ENCODE measurements at places on chromosomes 12 and 14.

DNA sequence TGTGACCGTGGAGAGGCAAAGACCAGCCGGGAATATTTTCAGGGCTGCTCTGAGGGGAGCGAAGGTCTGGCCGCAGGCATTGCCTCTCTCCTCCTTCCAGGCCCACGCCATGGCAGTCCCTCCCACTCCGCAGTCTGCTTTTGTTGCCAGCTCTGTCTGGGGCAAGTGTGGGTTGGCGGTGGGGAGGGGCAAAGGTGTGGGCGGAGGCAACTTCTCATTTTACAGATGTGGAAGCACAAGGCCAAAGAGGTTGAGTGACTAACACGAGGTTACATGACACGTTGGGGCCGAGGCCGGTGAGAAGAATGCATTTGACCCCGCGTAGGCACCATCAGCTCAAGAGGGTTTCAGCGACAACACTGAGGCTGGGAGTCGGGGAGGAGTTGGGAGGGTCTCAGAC is 6.1 kb upstream of the FAIM2 start:
- DNase-seq = peak; percentile 39

GRCh38 chr12:117169548-117169947 is 20.7 kb downstream of the FBXO21 start:
- no peak for DNase-seq

- no peak for DNase-seq
These were observed 31.4 kb downstream of the TMEM233 start for GRCh38 chr12:119624966-119625365.

- no peak for DNase-seq
These were observed 15.2 kb upstream of the CSRNP2 start for GRCh38 chr12:51098611-51099010.

DNA sequence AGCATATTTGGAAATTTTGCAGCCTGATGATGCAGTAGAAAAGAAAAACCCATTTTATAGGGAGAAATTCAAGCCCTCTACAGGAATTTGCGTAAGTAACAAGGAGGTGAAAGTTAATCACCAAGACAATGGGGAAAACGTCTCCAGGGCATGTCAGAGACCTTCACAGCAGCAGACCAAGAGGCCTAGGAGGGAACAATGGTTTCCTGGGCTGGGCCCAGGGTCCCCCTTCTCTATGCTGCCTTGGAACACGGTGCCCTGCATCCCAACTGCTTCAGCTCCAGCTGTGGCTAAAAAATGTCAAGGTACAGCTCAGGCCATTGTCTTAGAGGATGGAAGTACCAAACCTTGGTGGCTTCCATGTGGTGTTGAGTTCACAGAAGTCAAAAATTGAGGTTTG is 6.5 kb upstream of the KRT6C start:
- no peak for DNase-seq

- DNase-seq = no peak
These were observed 45.8 kb upstream of the BATF start for GRCh38 chr14:75476274-75476995.

- DNase-seq = no peak
These were observed 615 bp downstream of the TARBP2 start for GRCh38 chr12:53501615-53502181.

DNA sequence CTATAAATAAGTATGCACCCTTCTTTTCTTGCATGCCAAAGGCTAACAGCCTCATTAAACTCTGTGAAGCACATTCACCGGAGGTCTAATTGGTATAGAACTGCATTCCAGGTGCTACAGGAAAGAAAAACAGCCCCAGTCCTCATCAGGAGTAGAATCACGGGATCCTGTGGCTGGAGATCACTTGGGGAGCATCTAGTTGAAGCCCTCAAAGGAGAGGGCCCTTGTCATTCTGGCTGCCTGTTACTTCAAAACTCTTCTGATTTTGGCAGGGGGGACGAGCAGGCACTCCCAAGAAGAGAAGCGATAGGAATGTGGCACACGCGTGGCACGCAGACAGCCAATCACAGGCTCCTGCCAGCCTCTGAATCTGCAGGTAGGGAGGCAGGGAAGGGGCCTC is 154.4 kb downstream of the TTC7B start:
- DNase-seq = no peak

DNA sequence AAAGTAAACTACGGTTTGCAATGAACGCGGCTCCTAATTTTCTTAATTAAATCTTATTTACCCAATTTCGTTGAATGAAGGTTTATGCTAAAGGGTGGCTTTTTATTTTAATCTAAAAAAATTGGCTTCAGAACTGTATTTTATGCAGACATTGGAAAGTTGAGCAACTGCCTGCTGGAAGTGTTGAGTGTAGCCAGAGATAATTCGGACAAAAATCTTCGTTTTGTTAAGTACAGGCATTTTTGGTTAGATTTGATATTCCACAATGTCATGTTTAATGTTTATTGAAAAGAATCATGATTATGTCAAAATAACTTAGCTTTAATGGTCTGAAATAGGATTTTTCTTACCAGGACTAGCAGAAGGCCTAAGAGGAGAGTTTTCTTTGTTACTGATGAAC is 875 bp downstream of the IRAK3 start:
- DNase-seq = no peak

DNA sequence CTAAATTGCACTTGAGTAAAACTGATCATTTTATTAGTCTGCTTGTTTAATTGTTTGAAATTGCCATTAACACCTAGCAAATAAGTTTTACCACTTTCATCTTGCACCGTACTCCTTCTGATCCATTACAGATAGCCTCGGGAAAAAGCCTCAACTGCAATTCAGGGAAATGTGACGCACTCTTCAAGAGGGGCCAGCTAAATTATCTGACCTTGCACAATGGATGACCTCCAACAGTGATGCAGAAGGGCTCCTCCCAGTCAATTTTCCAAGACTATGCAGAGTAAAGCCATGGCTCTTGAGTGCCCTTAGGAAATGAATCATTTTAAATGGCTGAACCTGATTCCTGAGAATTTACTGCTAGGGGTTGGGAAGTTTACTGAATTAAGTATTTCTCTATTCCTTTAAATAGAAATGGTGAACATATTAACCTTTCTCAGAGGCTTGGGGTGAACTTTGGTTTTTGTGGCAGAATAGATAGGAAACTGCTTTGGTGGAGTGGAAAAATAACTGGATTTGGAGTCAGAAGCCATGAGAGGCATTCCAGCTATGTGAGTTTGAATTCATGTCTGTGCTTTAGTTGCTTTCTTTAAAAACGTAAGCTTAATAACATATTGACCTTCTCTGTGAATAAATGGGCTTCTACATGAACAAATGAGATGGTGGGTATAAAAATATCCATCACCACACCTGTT is 64.8 kb upstream of the OVCH1 start:
- no peak for DNase-seq

DNA sequence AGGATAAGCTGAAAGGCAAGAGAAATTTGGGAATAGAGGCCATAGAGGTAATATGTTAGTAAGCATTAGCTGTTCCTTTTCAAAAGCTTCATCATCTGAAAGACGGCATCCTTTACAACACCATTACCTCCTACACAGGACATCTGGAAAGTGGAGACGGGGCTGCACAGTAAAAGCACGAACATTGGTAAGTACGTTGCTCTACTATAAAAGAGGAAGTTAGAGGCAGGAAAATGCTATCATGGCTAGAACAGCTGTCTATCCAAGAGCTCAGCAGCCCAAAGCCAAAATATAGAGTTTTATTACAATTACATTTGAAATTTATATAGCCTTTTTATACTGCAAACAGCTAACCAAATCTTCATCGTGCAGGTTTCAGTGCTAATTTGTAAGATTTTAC is 172.3 kb upstream of the GRIP1 start:
- no peak for DNase-seq

DNA sequence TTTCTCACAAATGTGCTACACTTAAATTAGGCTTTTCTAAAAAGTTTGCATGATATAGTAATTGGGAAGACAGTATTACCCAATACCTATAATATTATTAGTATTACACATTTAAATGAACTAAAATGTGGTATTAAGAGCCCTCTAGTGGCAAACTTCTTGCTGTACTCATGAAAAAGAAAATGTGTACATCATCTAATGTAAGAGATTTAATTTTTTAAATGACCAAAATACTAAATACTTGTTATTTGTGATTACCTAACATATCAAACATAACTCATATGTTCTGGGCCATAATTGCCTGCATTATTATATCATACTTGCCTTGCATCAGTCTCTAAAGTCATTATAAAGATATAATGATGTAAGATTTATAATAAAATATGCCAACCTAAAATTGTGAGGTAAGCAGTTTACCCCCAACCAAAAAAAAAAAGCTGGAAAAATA is 64.2 kb downstream of the DNAI7 start:
- peak; percentile 34 for DNase-seq

- no peak for DNase-seq
These were observed 1.4 kb downstream of the SNRPF start for GRCh38 chr12:95859947-95860850.

DNA sequence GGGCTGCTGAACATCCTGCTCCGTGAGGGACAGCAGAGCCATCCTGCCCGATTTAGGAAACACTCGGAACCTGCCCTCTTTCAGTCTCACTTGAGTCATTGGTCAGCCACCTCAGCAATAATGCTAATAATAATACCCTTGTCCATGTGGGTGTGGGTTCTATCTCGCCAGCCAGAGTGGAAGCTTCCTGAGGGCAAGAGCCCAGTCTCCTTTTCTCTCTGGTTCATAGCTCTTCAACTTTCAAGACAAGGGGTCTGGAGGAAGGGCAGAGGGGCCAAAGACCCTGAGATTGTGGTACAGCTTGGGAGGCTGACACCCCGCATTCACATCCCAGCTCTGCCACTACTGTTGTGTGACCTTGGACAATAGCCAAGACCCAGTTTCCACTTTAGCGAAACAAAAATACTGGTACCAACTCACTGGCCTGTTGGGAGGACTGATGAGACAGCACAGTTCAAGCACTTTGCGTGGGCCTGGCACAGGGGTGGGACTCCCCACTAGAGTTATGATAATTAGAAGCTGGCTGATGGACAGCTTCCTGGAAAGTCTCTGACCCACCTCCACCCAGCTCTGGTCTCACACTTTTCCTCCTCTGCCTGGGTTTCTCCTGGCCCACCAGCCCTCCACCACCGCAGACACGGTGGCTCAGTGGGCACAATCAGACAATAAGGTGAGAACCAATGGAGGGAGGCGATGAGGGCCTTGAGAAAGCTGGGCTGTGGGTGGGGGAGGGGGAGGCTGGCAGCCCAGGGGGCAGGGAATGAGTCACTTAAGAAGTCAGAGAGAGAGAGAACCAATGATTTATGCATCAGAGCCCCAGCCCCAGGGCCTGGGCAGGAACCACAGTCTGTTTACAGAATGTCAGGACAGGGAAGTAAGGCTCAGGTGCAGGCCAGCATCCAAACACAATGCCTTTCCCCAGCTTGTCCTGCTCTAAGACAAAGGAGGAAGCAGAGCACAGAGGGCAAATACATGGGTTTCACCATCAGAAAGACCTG is 9.6 kb downstream of the FAIM2 start:
- peak; percentile 59 for DNase-seq

- no peak for DNase-seq
These were observed 24.3 kb downstream of the GEMIN2 start for GRCh38 chr14:39138440-39138839.

DNA sequence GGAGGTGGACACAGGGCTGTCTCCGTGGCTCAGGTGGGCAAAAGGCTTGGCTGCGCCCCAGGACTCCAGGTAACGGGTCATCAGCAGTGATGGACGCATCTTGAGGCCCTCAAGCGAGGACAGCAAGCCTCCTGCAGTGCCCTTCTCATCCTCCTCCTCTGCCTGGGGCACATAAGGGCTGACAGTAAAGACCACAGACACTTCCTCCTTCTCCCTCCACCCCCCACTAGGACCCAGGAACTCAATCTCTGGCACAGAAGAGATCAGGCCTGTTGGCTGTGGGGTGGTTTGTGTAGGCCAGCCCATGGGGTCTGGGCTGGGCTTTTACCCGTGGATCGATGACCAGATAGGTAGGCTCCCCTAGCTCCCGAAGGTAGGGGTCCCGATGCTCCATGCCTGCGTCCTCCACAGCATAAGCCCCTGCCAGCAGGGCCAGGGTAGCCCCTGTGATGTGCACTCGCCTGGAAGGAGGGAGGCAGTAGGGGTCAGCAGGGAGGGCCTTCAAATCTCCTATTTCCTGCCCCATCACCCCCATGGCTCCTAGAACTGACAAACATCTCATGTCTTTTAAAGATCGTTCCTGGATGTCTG is 5.7 kb downstream of the ADCY4 start:
- no peak for DNase-seq

DNA sequence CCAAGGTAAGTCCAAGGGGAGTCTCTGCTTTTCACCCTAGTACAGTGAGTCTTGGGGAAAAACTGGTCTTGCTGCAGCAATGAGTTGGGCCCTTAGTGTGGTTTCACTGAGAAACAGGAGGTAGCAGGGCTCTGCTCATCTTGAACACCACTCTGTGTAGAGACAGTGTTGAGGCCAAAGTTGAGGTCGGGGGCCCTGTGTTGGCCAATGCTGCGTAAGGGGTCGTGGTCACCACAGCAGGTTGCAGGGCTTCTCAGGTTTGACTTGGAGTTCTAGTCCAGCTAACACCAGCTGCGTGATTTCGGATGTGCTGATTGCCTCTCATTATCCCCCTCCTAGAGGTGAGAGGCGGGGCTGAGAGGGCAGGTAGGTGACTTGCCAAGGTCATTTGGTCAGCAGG is 807.5 kb downstream of the VRK1 start:
- no peak for DNase-seq

GRCh38 chr12:98748463-98748862 is 103.4 kb downstream of the APAF1 start:
- DNase-seq = no peak

- DNase-seq = peak; percentile 66
These were observed 9.3 kb upstream of the ITGA5 start for GRCh38 chr12:54428050-54429013.

GRCh38 chr14:73295198-73295796 is 58.0 kb downstream of the PAPLN start:
- peak; percentile 36 for DNase-seq

GRCh38 chr12:98635657-98636323 is 8.8 kb downstream of the IKBIP start:
- no peak for DNase-seq

DNA sequence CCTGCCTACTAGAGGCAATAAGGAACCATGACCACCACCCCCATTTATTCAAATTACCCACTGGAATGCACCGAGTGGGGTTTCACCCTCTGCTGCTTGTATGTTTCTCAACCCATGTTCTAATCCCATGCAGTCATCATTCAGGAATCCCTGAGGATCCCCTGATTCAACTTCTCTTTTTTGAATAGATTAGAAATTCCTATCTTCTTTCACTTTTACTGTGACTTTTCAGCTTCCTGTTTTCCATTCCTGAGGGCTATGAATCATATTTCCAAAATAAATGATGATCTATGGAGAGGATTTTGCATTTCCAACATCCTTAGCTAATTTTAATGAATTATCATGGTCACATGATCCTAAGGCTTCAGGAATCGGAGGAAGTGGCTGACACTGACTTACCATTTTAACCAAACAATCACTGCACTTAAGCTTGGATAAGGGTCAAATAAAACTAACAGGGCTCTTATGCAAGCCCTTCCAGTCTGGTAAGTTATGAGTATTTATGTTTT is 19.4 kb upstream of the P2RX4 start:
- peak; percentile 57 for DNase-seq

- DNase-seq = no peak
These were observed 89.2 kb downstream of the DAAM1 start for GRCh38 chr14:59277659-59278058.

All from COLO829 (cell line).